ENCODE measurements at places on chromosomes 12 and 14.

- no peak for DNase-seq
Measured at GRCh38 chr12:5171701-5172100, 128.0 kb downstream of the KCNA5 start.

DNA sequence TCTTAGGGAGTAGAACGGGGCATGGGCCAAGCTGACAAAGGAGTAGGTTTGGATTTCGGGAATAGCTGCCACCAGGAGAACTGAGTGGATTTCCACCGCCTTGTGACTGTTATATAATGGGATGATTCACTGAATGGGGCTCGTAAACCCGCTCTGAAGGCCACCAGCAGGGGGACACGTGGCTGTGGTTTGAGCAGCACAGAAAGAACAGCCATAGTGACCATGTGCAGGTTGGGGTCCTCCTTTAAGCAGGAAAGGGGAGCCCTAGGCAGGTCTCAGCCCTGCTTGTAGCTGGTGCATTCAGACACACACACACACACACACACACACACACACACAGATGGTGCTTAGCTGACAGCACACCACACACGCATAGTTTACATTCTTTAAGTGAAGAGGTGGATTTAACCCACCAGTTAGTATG lies 8.6 kb upstream of the ASB2 start:
- DNase-seq, result no peak

- no peak for DNase-seq
Measured at GRCh38 chr14:84433961-84434360, 1096.0 kb upstream of the FLRT2 start.

DNA sequence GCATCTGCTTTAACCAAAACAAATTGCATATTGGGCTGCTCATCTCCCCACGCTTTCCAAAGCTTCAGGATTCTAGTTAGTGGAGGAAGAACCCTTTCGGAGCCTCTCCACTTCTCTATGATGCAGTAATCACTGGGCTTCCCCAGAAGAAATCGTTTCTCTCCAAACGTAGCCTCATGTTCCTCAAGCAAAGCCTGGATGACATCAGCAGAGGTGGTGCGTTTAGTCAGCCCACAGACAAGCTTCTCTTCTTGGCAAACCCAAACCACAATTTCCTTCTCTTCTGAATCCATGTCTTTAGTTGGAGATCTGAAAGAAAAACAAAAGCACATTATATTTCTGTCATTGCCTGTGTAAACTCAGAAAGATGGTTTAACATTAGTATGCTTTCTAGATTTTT lies 30.6 kb downstream of the RASSF9 start:
- DNase-seq, result no peak

DNA sequence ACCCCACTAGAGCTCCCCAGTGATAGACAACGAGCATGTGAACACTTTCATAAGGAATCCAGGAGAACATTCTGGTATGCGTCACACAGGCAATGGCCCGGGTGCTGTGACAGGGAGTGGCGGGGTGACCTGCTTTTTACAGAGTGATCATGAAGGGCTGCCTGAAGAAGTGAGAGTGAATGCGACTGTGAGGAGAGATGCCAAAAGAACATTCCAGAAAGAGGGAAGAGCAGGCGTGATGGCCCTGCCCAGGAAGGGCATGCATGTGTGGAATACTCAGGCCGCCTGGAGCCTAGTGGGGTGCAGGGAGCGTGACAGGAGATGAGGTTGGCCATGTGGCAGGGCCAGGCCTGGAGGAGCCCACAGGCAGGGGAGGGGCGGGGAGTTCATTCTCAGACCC lies 53.8 kb downstream of the FZD10 start:
- DNase-seq, result no peak

All from esophagus squamous epithelium (tissue), 5 donors.